Uterus (tissue), 4 donors: ENCODE measurements at places on chromosomes 1 and 21. TPM values are rescaled to one million over a fixed set of nuclear protein-coding genes. Genes with fewer than 3 reads are reported as not detected.
A peak's percentile ranks its signal among the peaks of the same experiment; 100 is the strongest.

Gene ANKRD34A
- 0.26 TPM for total RNA-seq

Gene CLCA1
- total RNA-seq = not detected

Gene SLC35D1
- total RNA-seq = 5.0 TPM

Gene IGFN1
- 5.4 TPM for total RNA-seq

Gene ITLN2
- total RNA-seq = not detected

Gene WNT3A
- total RNA-seq = not detected

Gene HMGB4
- not detected for total RNA-seq

Gene RABGGTB
- total RNA-seq = 86.8 TPM

Gene FCGR3B
- not detected for total RNA-seq

Gene FCRL3
- 0.21 TPM for total RNA-seq

Gene CADM3
- 8.8 TPM for total RNA-seq

Gene CD164L2
- total RNA-seq = not detected

Gene LIN28A
- not detected for total RNA-seq

Gene GNG4
- 8.2 TPM for total RNA-seq

GRCh38 chr1:213287987-213288386 lies 236.9 kb downstream of the RPS6KC1 start:
- no peak overlapping the region for H3K4me3 ChIP-seq
- DNase-seq = no peak
- no peaks in the 10 kb centered on the region for H3K4me1 ChIP-seq
- H3K27ac ChIP-seq = no peak overlapping the region

DNA sequence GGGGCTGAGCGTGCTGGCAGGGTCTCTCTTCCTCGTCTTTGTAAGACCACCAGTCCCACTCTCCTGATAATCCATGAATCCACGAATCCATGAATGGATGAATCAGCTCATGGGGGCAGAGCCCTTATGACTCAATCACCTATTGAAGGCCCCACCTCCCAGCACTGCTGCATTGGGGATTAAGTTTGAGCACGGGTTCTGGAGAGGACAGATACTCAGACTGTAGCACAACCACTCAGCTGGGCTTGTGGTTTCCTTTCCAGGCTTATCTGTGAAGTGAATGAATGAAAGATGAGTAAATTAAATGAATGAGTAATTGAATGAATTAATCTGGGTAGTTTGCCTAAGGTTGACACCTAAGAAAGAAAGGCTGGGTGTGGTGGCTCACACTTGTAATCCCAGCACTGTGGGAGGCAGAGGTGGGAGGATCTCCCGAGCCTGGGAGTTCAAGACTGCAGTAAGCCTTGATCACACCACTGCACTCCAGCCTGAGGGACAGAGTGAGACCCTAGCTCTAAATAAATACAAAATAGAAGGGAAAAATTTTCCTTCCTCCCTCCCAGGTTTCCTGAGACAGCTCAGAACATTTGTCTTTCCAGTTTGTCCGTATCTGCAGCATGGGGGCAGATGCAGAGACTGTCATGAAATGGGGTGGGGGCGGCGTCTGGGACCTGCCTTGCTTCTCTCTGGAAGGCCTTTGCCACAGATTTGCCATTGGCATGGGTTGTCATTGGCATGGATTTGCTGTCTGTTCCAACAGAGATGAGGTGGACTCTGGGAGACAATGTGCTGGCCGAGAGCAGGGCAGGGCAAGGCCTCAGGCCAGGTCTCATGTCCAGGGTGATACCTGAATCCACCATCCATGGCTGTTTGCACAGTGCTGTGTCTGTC lies 187.7 kb upstream of the C1orf174 start:
- H3K27me3 ChIP-seq = no peaks in the 10 kb centered on the region
- H3K4me1 ChIP-seq = no peaks in the 10 kb centered on the region
- no peaks in the 10 kb centered on the region for H3K36me3 ChIP-seq
- no peak for DNase-seq
- no peak overlapping the region for H3K27ac ChIP-seq

- no peak within 1 kb of the TSS for H3K4me3 ChIP-seq
- H3K27me3 ChIP-seq = no peaks in the 10 kb centered on the region
- H3K4me1 ChIP-seq = no peaks in the 10 kb centered on the region
- H3K27ac ChIP-seq = no peak within 1 kb of the TSS
- H3K36me3 ChIP-seq = no peaks in the 10 kb centered on the region
- no peak for DNase-seq
Observed at GRCh38 chr1:19979494-19979977, at the start of gene PLA2G2A. Gene PLA2G2A (minus strand): TSS chr1:19979618. CDS start chr1:19978773, 845 bp downstream.

DNA sequence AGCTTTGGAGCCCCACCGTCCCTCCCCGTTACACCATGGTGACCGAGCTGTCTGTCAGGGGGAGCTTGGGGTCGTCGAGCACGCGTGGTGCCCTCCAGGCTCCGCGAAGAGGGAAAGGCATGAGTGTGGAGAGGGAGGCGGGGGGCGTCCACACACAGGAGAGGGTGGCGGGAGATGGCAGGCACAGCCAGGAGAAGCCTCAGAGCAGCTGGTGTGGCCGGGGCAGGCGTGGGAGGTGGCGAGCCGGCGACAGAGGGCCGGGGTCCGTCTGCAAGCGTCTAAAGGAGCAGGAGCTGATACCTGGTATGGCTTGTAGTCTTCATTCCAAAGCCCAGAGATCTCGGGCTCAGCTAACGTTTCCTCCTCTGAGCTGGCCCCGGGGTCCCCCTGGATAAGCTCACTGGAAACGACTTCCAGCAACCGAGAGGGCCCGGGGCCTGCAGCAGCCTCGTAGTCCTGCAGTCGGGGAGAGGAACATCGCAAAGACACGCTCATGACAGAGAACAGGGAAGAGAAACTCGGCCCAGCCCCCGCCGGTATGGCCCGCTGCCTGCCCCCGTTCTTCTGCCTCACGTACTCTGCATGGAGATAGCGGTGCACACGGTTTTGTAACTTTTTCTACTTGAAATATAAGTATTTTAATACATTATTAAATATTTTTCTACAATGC lies 37.4 kb downstream of the CFAP74 start:
- no peaks in the 10 kb centered on the region for H3K36me3 ChIP-seq
- no peak for DNase-seq
- no peaks in the 10 kb centered on the region for H3K27me3 ChIP-seq
- no peaks in the 10 kb centered on the region for H3K4me1 ChIP-seq
- no peak overlapping the region for H3K27ac ChIP-seq

- H3K27me3 ChIP-seq = no peaks in the 10 kb centered on the region
- H3K4me3 ChIP-seq = no peak overlapping the region
- no peak for DNase-seq
Observed at GRCh38 chr1:48869116-48869893, 92.6 kb upstream of the BEND5 start.

DNA sequence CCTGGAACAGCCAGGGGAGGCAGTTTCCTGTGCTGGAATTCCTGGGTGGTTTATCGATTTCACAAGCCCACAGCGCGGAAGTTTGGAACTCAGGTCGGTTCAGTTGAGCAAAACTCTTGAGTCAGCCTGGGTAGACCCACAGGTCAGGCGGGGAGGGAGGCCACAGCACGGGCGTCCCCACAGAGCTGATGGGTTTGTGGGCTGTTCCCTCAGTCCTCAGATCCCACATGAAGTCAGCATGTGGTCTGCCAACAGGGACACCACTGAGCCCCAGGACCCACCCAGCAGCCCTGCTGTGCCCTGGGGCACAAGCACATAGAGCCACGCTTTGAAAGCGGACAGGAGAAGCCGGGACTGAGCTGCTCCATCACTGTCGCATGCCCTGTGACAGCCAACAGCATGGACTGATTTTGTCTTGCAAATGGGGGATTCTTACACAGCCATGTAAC lies 17.4 kb downstream of the BMP8A start:
- no peaks in the 10 kb centered on the region for H3K36me3 ChIP-seq
- DNase-seq = no peak
- no peaks in the 10 kb centered on the region for H3K4me1 ChIP-seq
- H3K27ac ChIP-seq = peak overlapping the region; percentile 52
- H3K4me3 ChIP-seq = no peak overlapping the region

DNA sequence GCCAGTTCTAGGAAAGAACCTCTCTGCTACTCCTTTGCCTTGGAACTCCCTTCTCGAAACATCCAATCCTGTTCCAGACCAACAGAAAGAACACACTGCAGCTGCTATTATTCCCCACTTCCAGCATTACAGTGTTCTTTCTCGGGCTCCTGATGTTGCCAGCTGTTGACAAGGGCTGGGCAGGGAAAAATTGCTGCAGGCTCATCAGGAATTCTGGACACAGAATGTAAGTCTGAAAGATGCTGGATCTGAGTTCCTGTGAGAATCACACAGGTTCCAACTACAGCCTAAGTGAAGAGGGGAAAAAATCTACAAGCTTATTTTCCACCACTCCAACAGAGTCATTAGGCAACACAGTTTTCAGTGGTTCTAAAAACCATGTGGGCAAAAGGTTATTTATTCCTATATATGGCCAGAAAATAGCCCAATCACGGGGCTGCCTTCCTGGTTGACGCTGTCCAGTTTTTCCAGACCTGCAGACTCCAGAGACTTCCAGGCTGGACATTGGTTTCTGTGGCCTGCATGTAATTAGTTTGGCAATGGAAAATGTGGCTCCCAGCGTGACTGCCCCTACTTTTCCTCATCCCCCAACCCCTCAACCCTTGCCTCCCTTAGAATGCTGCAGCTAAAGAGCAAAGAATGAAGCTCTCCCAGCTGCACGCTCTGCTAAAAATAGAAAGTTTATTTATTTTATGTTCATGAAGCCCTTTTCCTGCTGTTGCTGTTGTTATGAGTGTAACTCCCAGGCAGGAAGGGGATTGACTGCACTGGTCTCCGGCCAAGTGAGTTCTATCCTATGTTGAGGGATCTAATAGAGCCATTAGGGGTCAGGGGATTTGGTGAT lies 8.3 kb upstream of the KIAA0040 start:
- H3K4me1 ChIP-seq = no peaks in the 10 kb centered on the region
- peak; percentile 26 for DNase-seq
- H3K4me3 ChIP-seq = no peak overlapping the region
- no peaks in the 10 kb centered on the region for H3K36me3 ChIP-seq
- H3K27ac ChIP-seq = peak overlapping the region; percentile 80
- H3K27me3 ChIP-seq = no peaks in the 10 kb centered on the region

GRCh38 chr1:173414539-173415226 lies 62.5 kb upstream of the PRDX6 start:
- DNase-seq = no peak
- H3K4me3 ChIP-seq = no peak overlapping the region
- no peaks in the 10 kb centered on the region for H3K4me1 ChIP-seq
- no peaks in the 10 kb centered on the region for H3K36me3 ChIP-seq

GRCh38 chr1:226586116-226586515 lies 37.6 kb downstream of the STUM start:
- no peak for DNase-seq
- H3K4me1 ChIP-seq = no peaks in the 10 kb centered on the region
- no peak overlapping the region for H3K27ac ChIP-seq
- no peak overlapping the region for H3K4me3 ChIP-seq

DNA sequence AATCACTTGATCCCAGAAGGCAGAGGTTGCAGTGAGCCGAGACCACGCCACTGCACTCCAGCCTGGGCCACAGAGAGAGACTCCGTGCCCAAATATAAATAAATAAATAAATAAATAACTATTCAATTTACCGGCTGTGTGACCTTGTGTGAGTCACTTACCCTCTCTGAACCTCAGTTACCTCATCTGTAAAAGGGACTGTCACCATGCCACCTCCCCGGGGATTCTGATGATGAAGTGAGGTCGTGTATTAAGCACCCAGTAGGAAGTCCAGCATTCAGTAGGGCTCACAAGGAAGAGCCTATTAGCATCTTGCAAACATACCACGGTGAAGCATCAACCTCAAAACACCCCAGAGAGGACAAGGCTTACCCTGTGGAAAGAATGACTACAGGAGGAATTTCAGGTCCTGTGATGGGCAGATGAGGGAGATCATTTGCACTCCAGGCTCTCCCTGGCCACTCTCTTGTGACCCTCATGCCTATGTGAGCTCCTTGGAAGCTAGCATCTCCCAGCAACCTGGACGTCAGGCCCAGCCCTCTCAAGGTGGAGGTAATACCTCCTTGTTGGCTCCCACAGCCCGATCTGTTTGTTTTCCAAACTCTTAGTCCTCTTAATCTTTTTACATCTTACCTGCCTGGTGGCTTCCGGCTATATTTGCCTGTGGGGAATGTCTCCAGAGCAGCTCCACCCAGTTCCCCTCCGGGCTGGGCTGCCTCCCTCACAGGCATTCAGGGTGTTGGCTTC lies 7.6 kb upstream of the C1QA start:
- no peak overlapping the region for H3K4me3 ChIP-seq
- no peaks in the 10 kb centered on the region for H3K4me1 ChIP-seq
- H3K27ac ChIP-seq = no peak overlapping the region

GRCh38 chr1:89842567-89843272 lies 21.9 kb downstream of the LRRC8D start:
- peak overlapping the region; percentile 68 for H3K4me3 ChIP-seq
- no peaks in the 10 kb centered on the region for H3K36me3 ChIP-seq
- no peaks in the 10 kb centered on the region for H3K27me3 ChIP-seq
- no peak for DNase-seq
- H3K4me1 ChIP-seq = no peaks in the 10 kb centered on the region

DNA sequence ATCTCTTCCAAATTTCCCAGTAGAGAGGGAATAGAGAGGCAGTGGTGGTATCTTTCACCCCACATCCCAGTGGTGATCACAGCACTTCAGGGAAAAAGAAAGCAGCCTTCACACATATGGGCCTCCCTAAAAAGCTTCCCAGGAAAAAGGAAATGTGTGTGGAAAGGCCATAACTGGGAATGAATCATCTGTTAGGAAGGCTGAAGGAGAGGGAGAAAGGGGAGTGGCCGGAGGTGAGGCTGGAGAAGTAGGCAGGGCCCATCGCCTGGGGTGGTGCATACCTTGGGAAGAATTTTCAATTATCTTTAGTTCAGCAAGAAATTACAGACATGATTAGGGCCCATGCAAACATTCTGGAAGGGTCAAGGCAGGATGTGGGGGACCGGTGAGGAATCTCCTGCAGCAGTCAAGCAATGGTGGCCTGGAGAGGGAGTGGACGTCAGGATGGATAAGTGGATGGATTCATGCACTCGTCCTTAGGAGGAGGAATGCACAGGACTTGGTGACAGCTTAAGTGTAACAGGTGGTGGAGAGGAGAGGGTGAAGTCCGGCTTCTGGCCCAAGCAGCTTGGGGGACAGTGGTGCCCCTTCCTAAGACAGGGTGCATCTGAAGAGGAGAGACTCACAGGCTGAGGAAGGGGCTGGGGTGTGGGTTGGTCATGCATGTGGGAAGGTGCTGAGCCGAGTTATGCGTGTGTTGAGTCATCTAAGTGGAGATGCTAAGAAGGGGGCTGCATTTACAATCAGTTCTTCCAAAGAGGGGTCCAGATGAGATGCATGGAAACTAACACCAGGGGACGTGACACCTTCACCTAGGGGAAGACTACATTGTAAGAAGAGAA lies 17.9 kb downstream of the HIVEP3 start:
- no peak for DNase-seq
- H3K27me3 ChIP-seq = no peaks in the 10 kb centered on the region
- H3K27ac ChIP-seq = no peak overlapping the region
- no peaks in the 10 kb centered on the region for H3K4me1 ChIP-seq

DNA sequence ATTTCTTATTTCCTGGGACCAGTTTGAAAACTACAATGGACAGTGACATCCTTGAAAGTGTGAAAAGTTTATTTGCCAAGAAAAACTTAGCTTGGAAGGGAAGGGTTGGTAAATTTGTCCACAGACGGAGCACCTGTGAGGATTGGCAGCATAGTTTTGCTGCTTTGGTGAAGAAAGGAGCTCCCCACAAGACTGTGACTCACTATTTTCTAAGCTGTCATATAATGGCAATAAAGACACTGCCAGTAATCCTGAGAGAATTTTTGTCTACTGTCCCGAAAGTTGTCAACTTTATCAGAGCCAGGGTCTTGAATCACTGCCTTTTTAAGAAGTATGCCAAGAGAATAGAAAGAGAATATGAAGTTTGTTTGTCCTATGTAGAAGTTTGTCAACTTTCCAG lies 230.8 kb downstream of the NEGR1 start:
- no peaks in the 10 kb centered on the region for H3K27me3 ChIP-seq
- H3K27ac ChIP-seq = no peak overlapping the region
- H3K36me3 ChIP-seq = no peaks in the 10 kb centered on the region
- H3K4me1 ChIP-seq = no peaks in the 10 kb centered on the region

GRCh38 chr1:154941333-154942013 lies 5.0 kb upstream of the PMVK start:
- no peaks in the 10 kb centered on the region for H3K4me1 ChIP-seq
- no peak overlapping the region for H3K27ac ChIP-seq
- no peak overlapping the region for H3K4me3 ChIP-seq
- H3K27me3 ChIP-seq = no peaks in the 10 kb centered on the region
